ENCODE measurements at places on chromosomes 7 and 10.

GRCh38 chr10:95841661-95842498 is 65.9 kb upstream of the CC2D2B start:
- DNase-seq = peak; percentile 4

DNA sequence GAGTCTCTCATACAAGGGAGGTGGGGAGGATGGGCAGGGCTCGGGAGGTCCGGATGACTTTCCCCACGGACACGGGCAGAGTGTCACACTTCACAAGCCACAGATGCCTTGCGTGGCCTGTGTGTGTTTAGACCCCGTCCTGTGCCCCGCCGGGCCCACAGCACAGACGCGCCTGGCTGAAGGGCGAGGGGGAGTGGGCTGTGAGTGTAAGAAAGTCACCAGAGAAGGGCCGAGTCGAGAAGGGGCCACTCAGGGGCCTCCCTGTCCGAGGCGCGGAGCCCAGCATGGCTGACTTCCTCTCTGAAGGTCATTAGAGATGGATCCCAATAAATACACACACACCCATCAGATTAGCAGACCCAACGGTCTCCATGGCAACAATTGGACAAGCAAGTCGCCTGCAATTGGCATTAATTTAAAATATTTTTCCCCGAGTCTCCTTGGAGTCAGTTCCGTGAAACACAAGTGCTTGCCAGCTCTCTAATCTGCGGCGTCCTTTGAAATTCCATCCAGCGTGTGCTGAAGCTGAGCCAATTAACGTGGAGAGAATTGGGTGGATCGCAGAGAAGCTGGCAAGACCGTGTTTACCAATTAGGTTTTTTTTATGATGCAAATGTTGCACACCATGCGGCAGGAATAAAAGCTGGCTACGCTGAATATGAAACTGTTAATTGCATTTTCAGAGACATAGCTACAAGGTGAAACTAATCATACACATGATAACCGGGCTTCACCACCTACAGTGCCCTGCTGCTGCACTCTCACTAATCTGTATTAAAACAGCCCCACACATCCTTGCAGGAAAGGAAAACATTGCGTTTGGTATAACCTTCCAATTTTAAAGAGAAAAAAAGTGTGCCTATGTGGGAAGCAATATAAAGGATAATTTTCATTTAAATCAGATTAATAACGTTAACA is 571.2 kb downstream of the PTPRN2 start:
- DNase-seq = no peak

DNA sequence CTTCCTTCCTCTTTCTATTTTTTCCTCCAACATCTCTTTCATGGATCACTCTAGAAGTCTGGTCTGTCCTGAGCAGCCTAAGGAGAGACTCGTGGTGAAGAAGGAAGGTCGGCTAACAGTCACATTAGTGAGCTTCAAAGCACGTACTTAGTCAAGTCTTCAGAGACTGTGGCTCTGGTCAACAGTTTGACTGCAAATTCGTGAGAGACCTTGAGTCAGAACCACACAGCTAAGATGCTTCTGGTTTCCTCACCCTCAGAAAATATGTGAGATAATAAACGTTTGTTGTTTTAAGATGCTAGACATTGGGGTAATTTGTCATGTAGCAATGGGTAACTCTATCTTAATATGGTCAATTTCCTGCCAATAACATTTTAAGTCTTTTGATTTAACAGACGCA is 126.2 kb upstream of the LRRN3 start:
- DNase-seq = no peak

GRCh38 chr7:36103837-36104561 is 49.1 kb upstream of the EEPD1 start:
- no peak for DNase-seq

DNA sequence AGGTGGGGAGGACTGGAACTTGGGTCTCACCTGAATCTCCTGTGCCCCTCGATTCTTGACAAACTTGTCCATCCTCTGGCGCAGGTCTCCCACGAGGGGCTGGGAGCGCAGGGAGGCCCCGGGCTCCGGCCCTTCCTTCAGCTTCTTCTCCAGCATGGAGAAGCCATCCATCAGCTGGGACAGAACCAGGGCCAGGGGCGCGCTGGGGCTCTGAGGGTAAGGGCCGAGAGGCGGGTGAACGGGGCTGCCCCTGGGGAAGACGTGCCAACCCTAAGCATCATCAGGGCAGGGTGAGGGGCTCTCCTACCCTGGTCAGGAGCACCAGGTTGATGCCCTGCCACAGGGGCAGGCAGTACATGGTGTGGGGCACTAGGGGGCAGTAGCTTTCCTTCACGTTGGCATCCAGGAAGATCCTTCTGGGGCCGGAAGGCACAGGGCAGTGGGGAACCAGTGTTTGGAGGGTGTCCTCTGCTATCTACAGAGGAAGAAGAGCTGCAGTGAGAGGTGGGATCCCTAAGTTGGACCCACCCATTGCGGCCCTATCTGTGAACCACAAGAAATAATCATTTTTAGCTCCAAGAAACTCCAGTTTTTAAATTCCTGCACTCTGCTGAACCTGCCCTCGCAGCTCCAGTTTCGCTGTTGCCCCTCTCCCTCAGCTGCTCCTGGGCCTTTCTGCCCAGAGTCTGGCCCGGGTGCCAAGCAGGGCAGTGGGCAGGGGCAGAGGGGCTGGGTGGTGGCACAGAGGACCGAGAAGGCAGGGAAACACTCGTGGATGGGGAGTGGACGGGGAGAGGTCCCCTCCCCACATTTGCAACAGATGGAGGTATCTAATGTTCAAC is 10.8 kb upstream of the PYROXD2 start:
- DNase-seq = no peak

GRCh38 chr7:156074982-156075615 is 262.8 kb upstream of the SHH start:
- no peak for DNase-seq

DNA sequence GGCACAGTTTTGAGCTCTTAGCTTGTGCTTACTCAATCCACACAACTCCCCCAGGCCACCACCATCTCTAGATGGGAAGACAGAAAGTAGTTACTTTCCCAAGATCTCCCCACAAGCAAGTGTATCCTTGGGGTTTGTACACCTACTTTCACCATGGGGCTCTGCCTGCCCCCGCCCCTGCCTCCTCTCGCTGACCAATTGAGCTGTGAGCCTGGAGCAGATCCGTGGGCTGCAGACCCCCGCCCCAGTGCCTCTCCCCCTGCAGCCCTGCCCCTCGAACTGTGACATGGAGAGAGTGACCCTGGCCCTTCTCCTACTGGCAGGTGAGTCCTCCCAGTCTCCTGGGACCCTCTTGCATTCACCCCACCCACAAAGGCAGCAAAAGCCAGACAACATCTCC is 2.0 kb downstream of the FXYD4 start:
- no peak for DNase-seq

DNA sequence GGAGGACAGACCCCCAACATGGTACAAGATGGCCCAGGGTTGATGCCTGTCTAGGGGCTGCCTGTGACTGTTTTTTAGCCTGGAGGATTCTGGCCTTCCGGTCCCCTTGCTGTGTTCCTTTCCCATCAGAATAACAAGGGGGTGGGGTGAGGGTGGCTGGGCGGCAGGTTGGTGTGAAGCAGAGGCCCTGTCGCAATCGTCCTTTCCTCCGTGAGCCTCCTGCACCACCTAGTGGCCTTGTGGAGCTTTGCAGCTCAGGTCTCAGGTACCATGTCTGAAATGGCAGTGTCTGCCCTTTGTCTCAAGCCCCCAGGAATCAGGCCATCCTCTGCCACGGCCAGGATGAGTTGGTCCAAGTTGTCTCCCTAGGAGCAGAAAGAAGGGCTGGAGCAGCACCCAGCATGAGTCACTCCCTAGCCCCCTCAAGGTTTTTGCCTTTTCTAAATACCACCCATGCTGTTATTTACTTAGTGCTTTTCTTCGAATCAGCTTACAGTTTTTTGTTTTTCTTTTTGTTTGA is 24.2 kb downstream of the TACR2 start:
- peak; percentile 65 for DNase-seq

- no peak for DNase-seq
Measured at GRCh38 chr7:158539711-158540146, 47.9 kb downstream of the PTPRN2 start.

DNA sequence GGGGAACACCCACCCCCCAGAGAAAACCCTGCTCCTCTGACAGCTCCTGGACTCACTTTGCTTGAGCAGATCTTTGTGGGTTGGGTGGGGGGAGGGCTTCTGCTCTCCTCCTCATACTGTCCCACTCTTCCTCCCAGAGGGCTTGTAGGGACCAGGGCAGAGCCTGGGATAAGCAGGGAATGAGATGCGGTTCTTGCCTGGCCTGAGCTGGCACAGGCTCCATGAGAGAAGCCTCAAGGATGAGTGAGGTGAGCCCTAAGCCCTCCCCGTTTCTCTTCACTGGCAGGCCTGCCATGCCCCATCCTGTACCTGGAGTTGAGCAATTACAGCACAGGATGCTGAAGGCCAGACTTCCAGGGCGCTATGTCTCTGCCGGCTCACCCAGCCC is 134.7 kb downstream of the ADAM12 start:
- DNase-seq = no peak

Measured in activated gamma-delta T cell treated with anti-CD3 and anti-CD28 coated beads, Interleukin-2, amount 50 U/mL, for 16 hours (primary cell).